ENCODE measurements at places on chromosomes 16 and 17.

DNA sequence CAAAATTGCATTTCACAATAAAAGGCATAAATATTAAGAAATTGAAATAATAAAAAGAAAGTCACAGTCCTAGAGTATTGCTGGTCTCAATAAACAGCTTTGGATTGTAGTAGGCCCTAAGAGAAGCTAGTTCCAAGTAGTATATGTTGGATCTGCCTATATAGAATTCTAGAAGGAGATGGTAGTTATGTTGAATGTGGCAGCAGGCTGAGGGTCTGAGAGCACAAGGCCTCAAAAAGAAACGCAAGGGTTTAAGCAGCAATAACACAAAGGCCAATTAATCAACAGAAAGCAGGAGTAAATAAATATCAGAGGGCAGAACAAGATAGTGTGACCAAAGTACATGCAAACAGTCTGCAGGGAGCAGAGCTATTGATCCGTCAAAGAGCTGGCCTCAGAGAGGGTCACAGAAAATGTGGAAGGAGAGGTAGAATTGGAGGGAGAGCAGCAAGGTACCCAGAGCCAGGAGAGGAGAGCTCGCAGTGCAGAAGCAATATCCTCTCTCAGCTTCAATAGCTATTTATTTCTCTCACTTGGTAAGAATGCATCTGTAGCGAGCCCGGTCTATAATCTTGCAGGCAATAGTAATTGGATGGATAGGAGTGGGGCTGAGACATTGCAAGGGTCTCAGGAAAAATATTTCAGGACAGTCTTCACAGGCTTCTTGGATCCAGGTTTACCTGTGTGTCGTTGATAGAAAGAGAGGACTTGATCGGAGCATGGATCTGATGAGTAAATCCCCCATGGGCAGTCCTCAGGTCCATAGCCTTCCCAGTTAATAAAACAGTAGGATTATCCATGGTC is 25.1 kb upstream of the MED13 start:
- DNase-seq: no peak

DNA sequence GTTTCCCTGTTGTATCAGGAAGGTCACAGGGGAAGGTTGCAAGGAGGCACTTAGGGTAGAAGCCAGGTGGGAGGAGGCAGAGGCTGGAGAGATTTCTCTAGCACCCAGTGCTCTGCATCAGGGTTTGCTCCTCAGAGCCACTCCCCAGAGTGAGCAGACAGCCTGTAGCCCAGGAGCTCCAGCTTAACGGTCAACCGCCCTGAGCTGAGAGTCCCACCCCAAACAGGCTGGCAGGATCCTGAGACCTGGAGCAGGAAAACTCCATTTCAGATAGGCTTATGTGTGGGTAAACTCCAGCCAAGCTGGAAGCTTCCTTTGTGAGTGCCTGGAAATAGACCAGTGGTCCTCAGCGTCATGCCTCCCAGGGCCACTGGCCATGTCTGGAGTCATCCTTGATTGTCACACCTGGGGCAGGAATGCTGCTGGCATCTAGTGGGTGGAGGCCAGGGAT is 37.9 kb downstream of the MPRIP start:
- DNase-seq: no peak

DNA sequence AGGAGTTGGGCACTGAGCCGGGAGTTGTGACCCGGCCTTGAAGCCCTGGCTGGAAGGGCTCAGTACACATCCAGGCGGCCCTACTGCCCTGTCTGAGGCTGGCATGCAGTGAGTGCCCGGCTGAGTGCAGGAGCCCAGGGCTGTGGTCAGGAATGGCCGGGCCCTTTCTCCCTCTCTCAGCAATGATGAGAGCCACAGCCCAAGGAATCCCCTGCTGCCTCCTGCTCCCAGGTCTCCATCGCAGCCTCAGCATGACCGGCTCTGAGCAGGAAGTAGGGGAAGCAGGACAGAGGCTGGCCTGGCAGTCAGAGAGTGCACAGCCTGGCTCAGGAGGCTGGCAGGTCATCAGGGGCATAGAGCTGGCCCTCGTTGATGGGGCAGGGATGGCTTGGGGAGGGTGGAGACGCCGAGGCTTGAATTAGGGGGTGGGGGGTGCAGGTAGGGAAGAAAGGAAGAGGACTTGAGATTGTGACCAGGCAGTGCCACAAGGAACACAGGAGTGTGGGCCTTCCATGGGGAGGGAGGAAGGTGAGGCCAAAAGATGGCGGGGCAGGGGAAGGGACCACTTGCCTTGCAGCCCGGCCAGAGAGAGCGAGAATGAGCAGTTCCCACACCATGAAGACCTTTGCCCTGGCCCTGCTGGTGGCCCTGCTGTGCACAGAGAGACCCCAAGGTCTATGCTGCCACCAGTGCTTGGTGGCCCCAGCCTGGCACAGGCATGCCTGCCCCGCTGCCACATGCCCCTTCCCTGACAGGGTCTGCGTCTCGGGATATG is 32.1 kb upstream of the KRT17 start:
- DNase-seq: no peak

DNA sequence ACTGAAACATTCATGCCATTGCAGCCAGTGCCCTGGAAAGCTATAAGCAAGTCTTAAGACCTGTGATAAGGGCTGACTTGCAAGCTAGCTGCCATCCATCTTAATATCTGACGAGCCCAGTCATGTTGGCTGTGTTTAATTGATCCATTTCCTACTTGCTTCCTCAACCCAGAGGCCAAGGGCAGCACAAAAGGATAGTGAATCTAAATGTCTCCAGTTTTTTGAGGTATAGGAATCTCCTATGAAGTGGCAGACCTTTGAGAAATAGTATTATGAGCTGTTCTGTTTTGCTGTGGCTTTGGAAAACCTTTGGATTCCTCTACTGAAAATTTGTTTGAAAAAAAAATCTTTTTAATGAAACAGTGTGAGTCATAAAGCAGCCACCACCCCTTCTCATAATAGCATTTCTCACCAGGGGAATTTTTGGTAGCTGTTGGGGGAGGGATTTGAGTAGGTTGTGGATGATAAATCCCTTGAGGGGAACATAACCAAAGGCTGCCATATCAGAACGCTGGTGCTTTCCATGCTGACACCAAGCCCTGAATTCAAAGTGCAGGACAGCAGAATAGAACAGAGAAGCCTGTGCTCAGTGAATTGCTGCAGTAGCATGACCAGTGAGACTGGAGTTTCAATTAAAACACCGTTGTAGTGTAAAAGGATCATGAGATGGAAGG is 12.9 kb downstream of the ZNRF1 start:
- no peak for DNase-seq

DNA sequence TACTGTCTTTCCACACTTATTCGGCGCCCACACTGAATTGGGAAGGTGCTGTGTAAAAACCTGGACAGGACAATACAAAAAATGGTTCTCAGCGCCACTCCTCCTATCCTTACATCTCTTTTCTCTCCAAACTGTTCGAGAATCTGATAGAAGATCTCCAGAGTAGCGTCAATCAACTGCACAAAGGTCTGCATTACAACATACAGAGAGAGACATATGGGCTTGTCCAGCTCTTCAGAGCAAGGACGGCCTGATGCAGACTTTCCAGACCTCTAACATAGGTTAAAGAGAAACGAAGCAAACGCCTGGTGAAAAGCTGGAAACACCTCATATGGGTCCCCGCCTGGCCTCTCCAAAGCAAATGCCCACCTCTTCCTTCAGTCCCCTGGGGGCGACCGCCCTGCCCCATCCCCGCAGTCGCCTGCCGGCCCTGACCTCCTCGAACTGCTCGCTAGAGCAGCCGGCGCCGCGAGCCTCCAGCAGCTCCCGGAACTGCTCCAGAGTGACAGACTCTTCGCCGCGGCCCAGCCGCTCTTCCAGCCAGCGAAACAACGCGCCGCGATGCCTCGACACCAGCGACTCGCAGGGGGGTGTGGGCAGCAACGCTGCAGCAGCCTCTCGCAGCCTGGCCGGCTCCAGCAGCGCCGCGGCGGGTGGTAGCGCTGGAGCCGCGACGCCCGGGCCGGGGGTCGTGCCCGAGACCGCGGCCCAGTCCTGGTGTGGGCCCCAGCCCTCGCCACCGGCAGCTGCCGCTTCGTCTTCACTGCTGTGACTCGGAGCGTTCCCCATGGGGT is 526 bp downstream of the ZZEF1 start:
- no peak for DNase-seq

DNA sequence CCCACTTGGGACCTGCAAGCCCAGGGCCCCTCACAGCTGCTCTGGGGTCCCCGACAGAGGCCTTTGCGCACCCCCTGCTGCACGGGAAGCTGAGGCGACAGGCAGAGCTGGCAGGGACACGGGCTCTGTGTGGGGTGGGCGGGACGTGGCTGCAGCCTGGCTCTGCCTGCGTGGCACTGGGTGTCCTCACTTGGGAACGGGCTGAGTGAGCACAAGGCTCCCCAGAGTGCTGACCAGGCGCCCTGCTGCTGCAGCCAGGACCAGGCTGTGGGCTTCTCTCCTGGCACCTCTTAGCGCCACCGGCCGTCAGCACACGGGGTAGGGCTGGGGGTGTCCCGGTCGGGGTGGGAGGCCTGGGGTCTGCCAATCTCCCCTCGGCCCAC is 6.6 kb downstream of the C1QTNF8 start:
- DNase-seq: no peak

GRCh38 chr17:55089256-55089655 is 120.7 kb downstream of the STXBP4 start:
- no peak for DNase-seq

DNA sequence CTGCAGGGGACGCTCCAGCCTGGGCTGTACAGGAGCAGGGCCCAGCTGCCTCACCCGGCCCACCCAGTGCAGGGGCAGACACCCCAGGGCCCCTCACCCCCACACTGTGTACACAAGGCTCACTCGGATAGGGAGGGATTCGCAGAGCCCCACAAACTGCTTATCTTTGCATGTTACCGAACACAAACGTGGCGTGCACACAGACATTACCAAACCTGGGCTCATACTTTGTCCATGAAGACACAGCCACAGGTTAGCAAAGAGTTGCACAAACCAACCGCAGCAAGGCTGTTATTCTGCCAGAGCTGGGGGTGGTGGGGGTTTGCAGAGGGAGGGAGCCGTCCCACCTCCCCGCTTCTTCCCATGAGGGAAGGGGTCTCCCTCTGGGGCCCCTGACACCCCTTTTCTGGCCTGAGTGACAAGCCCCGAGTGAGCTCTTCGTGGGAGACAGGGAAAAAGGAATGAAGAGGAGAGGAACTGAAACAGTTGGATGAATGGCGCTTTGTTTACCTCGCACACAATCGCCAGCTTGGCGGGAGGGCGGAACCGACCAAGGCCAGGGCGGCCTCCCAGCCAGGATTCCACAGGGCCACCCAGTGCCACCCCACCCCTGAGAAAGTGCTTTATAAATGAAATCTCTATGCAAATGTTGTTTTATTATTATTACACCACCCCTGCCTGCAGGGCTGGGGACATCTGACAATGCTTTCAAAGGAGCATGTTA is 434 bp upstream of the CPSF4L start:
- DNase-seq: no peak

- DNase-seq: no peak
Observed at GRCh38 chr16:79805621-79806020, 205.1 kb upstream of the MAF start.

- DNase-seq: no peak
Observed at GRCh38 chr17:35963663-35964062, 17.6 kb downstream of the CCL16 start.

GRCh38 chr16:75250809-75251279 is 580 bp downstream of the BCAR1 start:
- no peak for DNase-seq

DNA sequence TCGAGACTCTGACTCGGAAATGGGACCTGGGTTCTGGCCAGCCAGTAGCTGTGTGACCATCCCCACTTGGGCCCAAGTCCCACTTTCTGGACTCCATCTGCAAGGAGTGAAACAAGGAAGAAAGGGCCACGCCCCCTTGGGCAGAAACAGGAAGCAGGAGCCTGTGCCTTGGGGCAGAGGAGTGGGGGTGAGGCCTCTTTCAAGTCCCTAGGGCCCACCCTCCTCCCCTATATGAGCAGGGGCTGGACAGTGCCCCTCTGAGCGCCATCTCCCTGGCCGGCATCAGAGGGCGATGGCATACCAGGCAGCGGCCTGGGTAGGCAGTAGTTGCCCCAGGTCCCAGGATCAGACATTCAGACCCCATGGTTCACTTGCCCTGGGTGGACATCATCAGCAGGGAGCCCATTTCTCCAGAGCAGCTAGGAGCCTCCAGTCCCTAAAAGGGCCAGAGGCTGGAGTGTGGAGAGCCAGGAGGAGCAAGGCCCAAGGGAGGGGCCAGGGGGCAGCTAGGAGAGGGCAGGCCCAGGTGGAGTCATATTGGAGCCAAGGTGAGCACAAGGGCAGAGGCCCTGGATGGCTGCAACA is 7.1 kb downstream of the BCAR1 start:
- no peak for DNase-seq

- no peak for DNase-seq
Observed at GRCh38 chr17:78808163-78808562, 26.1 kb upstream of the CYTH1 start.

DNA sequence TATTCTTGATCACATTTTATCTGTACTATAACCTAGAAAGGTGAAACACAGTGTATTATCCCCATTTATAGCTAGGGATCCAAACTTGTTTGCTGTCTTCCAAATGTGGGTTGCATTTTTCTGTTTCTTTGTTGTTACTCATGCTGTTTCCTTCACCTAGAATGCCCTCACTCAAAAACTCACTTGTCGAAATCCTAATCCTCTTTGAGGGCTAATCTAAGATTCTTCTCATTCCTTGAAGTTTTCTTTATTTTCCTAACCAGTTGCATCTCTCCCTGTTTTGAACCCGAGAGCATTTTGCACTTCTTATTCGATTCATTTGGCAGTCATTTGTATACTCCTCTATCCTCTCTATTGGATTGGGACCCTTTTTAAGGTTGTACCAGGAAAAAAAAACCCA is 9.6 kb downstream of the CALCOCO2 start:
- DNase-seq: no peak

DNA sequence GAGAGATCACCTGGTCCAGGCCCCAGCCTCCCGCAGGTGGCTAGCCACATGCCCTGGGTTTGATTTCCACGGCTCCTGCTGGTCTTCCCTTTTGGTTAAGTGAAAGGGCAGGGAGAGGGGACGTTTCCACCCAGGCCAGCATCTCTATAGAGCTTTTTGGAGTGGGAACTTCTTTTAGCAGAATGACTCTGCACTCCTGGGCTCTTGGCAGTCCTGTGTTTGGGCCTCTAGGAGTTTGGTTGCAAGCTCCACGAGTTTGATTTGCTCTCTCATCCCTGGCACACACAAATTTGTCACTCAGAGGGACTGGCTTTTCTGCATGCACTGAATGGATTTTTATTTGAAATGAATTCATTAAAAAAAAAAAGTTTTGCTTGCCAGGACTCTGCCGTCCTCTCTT is 32.8 kb downstream of the MSI2 start:
- no peak for DNase-seq

DNA sequence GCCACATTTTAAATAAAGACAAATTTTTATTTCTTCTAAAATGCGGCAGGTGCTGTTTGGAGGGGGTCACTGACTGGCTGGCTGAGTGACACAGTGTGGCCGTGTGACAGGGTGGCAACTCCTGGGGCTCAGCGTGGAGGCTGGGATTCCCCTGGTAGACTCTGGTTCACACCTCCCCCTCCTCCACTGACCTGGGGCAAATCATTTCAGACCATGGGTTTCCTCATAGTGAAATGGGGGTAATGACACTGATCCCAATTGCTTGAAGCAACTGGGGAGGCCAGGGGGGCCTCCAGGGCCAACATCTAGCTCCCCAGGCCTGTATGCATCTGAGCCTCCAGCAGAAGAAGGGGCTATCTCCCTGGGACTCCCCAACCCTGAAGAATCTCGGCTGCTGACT is 6.6 kb downstream of the HSD11B2 start:
- no peak for DNase-seq

GRCh38 chr17:32443827-32444300 is 446 bp upstream of the PSMD11 start:
- DNase-seq: no peak

GRCh38 chr17:57948555-57949420 is 6.4 kb downstream of the CUEDC1 start:
- no peak for DNase-seq

GRCh38 chr16:1435921-1436697 is 5.2 kb downstream of the PERCC1 start:
- DNase-seq: no peak

Measured in DMS79 treated with DMSO at 0.1 percent for 48 hours (cell line).